ENCODE measurements at places on chromosomes 1 and 21. TPM values are rescaled to one million over a fixed set of nuclear protein-coding genes. Genes with fewer than 3 reads are reported as not detected.

Gene C1orf53
- total RNA-seq = 2.6 TPM

Gene SLAMF6
- not detected for total RNA-seq

Gene PLEKHN1
- total RNA-seq = 0.04 TPM

Gene GBP7
- total RNA-seq = not detected

Gene CRB1
- 0.08 TPM for total RNA-seq

Gene GPR3
- total RNA-seq = 8.3 TPM

Gene FCRLA
- 164 TPM for total RNA-seq

Gene C1QA
- total RNA-seq = 0.35 TPM

Gene SPATA45
- not detected for total RNA-seq

- DNase-seq = no peak
- H3K4me1 ChIP-seq = no peaks in the 10 kb centered on the region
- H3K27ac ChIP-seq = no peak overlapping the region
- H3K27me3 ChIP-seq = no peaks in the 10 kb centered on the region
- H3K36me3 ChIP-seq = no peaks in the 10 kb centered on the region
- no peak overlapping the region for H3K4me3 ChIP-seq
These were observed 24.0 kb upstream of the CDC7 start for GRCh38 chr1:91476533-91477217.

- no peak overlapping the region for H3K27ac ChIP-seq
- DNase-seq = no peak
- no peaks in the 10 kb centered on the region for H3K4me1 ChIP-seq
- no peak overlapping the region for H3K4me3 ChIP-seq
These were observed 108.3 kb downstream of the POU2F1 start for GRCh38 chr1:167328816-167329483.

DNA sequence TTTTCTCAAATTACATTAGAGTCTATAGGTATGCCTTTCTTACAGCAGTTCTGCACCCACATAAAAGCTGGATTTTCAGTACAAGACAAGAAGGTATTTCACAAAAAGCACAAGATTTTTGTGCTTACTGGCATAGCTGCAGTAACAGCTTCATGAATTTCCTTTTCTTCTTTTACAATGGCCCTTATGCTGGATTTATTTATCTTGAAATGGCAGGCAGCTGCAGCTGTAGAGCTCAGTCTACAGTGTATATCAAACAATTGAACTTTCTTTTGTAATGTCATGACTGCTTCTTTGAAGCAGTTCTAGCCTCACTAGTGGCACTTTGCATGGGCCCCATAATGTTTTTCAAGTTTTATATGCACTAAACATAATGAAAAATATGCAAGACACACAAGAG lies 510.2 kb downstream of the KCNT2 start:
- no peaks in the 10 kb centered on the region for H3K4me1 ChIP-seq
- no peak overlapping the region for H3K27ac ChIP-seq
- H3K4me3 ChIP-seq = no peak overlapping the region
- no peaks in the 10 kb centered on the region for H3K36me3 ChIP-seq
- H3K27me3 ChIP-seq = no peaks in the 10 kb centered on the region

DNA sequence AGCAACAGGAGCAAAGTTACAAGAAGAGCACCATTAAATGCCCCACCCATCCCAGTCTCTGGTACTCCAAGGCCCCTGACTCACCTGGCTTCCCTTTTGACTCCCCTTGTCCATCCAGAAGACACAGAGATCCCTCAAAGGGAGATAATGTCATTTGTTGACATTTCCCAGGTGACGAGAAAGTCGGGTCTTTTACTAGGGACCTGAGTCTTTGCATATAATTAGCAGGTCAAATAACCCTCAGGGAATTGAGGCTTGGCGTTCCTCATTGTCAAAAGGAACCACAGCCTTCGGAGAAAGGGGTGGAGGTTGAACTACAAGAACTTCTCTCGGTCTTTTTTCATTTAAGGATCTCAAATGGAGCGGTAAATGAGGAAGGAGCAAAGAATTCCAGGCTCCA lies 133.2 kb downstream of the PROX1 start:
- peaks cover 5% of the 10 kb centered on the region for H3K4me1 ChIP-seq
- DNase-seq = no peak
- H3K36me3 ChIP-seq = no peaks in the 10 kb centered on the region
- H3K27ac ChIP-seq = no peak overlapping the region
- no peak overlapping the region for H3K4me3 ChIP-seq

GRCh38 chr1:243269461-243269801 lies 13.6 kb downstream of the SDCCAG8 start:
- H3K27ac ChIP-seq = no peak overlapping the region
- no peak overlapping the region for H3K4me3 ChIP-seq
- H3K27me3 ChIP-seq = no peaks in the 10 kb centered on the region
- no peaks in the 10 kb centered on the region for H3K4me1 ChIP-seq
- no peaks in the 10 kb centered on the region for H3K36me3 ChIP-seq

DNA sequence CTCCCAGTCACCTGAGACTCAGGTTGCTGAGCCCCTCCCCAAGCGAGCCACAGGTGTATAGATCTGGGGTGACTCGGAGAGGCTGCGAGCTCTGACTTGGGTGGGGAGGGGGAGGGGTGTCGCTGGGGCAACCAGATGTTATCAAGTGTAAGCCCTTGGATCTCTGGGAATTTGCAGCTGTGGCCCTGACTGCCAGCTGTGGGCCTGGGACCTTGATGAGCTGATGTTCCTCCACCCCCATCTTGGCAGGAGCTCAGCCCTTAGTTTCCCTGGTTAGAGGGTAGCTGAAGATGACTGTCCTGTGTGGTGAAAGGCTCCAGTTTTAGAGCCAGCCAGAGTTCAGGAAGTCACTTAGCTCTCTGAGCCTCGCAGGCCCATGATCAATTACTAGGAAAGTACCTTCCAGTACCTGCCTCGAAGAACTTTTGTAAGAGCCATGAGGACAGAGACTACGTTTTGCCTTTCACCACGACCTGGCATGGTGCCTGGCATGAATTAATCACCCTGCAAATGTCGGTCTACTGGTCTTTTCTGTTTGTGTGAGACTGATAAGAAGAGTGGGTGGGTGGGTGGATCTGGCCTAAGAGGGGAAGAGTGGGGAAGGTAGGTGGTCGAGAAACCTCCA lies 55.8 kb downstream of the YARS1 start:
- H3K4me1 ChIP-seq = peaks cover 42% of the 10 kb centered on the region
- no peak overlapping the region for H3K4me3 ChIP-seq
- H3K36me3 ChIP-seq = no peaks in the 10 kb centered on the region
- DNase-seq = no peak

DNA sequence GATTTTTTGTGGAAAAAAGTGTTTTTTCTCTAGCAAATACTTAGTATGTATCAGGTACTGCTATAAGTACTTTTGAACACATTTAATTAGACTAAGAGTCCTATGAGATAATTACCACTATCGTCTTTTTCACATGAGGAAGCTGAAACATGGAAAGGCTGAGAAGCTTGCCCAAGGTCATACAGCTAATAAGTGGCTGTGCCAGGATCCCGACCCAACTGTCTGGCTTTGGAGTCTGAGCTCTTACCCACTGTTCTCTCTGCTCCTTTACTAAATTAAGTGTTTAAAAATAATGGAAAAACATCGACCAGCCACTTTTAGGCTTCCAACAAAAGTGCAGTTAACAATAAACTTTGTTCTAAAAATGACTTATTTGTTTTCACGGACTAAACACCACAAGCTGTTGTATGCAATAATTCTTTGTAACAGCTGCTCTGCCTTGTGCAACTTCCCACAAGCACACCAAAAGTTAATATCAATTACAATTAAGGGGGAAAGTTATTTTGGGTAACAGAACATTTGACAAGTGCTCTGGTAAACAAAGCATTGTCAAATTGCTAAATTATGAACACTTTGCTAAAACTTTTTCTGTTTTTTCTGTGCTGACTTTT lies 75.7 kb downstream of the CRB1 start:
- no peak overlapping the region for H3K4me3 ChIP-seq
- peak; percentile 6 for DNase-seq
- 0 out of 2 replicates have a peak, but pooled peaks cover 2% of the 10 kb centered on the region for H3K4me1 ChIP-seq
- no peaks in the 10 kb centered on the region for H3K27me3 ChIP-seq
- no peaks in the 10 kb centered on the region for H3K36me3 ChIP-seq

DNA sequence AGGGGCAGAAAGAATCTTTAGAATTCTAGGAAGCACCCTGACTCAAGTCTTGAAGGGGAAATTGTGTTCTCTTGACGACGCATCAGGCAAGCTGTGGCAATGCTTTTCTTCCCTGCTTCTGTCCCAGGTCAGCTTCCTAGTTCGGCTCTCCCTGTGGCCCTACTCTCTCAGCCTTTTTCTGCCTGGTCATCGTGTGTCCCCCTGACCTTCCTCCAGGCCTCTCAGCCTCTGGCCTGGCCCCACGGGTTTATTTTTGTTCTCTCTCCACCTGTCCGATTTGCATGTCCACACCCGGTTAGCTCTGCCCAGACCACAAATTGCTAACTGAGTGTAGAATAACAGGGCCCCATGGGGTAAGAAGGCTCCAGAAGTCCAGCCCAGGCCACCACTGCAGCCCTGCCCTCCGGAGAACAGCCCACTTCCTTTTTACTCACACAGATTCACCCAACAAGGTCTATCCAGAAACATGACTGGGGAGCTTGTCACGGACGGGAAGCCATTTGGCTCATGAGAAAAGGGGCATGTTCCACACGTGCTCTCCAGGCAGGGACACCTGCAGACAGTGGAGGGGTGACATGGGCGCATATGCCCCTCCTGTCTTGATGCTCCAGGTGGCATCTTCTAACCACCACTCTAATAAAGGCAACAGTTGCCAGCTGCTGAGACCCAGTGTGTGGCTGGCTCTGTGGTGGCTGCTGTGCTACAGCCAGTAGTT lies 9.8 kb downstream of the KCNN3 start:
- peaks cover 69% of the 10 kb centered on the region for H3K4me1 ChIP-seq
- peaks cover 3% of the 10 kb centered on the region for H3K36me3 ChIP-seq
- H3K4me3 ChIP-seq = no peak overlapping the region
- no peaks in the 10 kb centered on the region for H3K27me3 ChIP-seq

GRCh38 chr1:214377886-214378285 lies 96.9 kb downstream of the SMYD2 start:
- no peak overlapping the region for H3K4me3 ChIP-seq
- peaks cover 32% of the 10 kb centered on the region for H3K4me1 ChIP-seq
- DNase-seq = peak; percentile 60
- no peaks in the 10 kb centered on the region for H3K27me3 ChIP-seq

GRCh38 chr1:59061876-59062275 lies 235.0 kb upstream of the FGGY start:
- peak overlapping the region; percentile 96 for H3K27ac ChIP-seq
- no peaks in the 10 kb centered on the region for H3K27me3 ChIP-seq
- DNase-seq = peak; percentile 99
- peaks cover 26% of the 10 kb centered on the region for H3K4me1 ChIP-seq
- no peaks in the 10 kb centered on the region for H3K36me3 ChIP-seq
- H3K4me3 ChIP-seq = peak overlapping the region; percentile 43

DNA sequence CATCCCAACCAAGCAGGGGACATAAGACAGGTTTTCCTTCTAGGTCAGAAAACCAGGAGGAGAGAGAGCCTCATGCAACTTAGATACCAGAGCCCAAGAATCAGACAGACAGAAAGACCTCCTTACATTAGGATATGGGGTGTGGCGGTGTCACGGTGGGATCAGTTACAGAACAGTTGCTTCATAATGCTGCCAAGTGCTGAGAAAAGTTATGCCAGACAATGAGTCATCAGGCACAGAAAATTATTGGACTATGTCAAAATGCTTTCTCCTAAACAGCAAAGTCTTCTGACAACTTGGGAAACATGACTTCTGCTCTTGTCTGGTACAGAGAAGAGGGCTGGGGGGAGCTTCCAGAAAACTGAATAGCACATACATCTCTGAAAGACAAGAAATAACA lies 1120.2 kb upstream of the TMPRSS15 start:
- peak; percentile 89 for DNase-seq
- H3K4me1 ChIP-seq = peaks cover 29% of the 10 kb centered on the region
- no peaks in the 10 kb centered on the region for H3K36me3 ChIP-seq
- H3K27ac ChIP-seq = peak overlapping the region; percentile 94
- H3K4me3 ChIP-seq = no peak overlapping the region
- H3K27me3 ChIP-seq = no peaks in the 10 kb centered on the region

GRCh38 chr1:55040933-55041494 lies 1.7 kb downstream of the PCSK9 start:
- H3K27me3 ChIP-seq = peaks cover 5% of the 10 kb centered on the region
- no peak overlapping the region for H3K27ac ChIP-seq
- no peak overlapping the region for H3K4me3 ChIP-seq
- H3K36me3 ChIP-seq = no peaks in the 10 kb centered on the region
- no peak for DNase-seq

- no peak for DNase-seq
- no peak overlapping the region for H3K27ac ChIP-seq
- H3K4me1 ChIP-seq = no peaks in the 10 kb centered on the region
- H3K36me3 ChIP-seq = peaks cover 8% of the 10 kb centered on the region
These were observed 4.4 kb downstream of the TMEM200B start for GRCh38 chr1:29119121-29119929.

DNA sequence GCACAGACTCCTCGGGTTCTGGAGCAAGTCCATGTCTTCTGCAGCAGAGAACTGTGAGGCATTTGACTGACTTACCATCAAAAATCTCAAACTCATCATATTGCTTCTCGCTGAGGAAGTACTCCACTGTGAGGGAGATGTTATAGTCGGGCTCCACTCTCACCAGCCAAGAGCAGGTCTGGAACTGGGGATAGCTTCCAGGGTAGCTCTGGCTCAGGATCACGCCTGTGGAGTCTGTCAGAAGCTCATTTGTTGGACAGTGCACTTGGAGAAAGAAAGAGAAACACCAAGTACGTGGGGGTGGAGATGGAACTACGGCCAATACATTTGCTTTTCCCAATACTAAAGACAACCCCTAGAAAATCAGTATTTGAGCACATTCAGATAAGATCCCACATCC lies 111.1 kb downstream of the ZSCAN20 start:
- H3K27me3 ChIP-seq = peaks cover 51% of the 10 kb centered on the region
- DNase-seq = no peak
- no peak overlapping the region for H3K4me3 ChIP-seq
- H3K27ac ChIP-seq = no peak overlapping the region

GRCh38 chr1:91569411-91570119 lies 68.9 kb downstream of the CDC7 start:
- peaks cover 1% of the 10 kb centered on the region for H3K4me1 ChIP-seq
- no peaks in the 10 kb centered on the region for H3K27me3 ChIP-seq
- peak; percentile 17 for DNase-seq

GRCh38 chr21:45153358-45154318 lies 79.3 kb downstream of the ADARB1 start:
- H3K27ac ChIP-seq = peak overlapping the region; percentile 50
- no peaks in the 10 kb centered on the region for H3K27me3 ChIP-seq
- DNase-seq = no peak
- H3K4me3 ChIP-seq = no peak overlapping the region
- H3K36me3 ChIP-seq = no peaks in the 10 kb centered on the region
- H3K4me1 ChIP-seq = peaks cover 19% of the 10 kb centered on the region

- H3K27me3 ChIP-seq = no peaks in the 10 kb centered on the region
- no peak for DNase-seq
- H3K27ac ChIP-seq = no peak overlapping the region
- H3K4me1 ChIP-seq = 0 out of 2 replicates have a peak, but pooled peaks cover 5% of the 10 kb centered on the region
- H3K4me3 ChIP-seq = no peak overlapping the region
These were observed 2.1 kb upstream of the UBE2T start for GRCh38 chr1:202343652-202344349.

GRCh38 chr1:54163573-54163972 lies 10.8 kb upstream of the CDCP2 start:
- no peaks in the 10 kb centered on the region for H3K27me3 ChIP-seq
- H3K36me3 ChIP-seq = no peaks in the 10 kb centered on the region
- H3K4me3 ChIP-seq = no peak overlapping the region
- no peak for DNase-seq

DNA sequence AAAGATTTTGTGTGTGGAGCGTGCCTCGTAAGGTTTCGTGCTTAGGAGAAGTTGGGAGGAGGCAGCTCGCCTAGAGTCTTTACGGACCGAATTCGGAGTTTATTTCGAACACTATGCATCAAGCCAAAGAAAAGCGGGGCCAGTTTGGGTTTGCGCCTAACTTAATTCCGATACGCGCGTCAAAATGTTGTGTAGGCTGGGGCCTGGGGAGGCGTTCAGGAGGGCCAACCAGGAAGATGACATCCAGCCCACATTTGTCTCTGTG lies 6.4 kb downstream of the FOXD2 start:
- DNase-seq = no peak
- no peak overlapping the region for H3K27ac ChIP-seq
- no peaks in the 10 kb centered on the region for H3K4me1 ChIP-seq
- H3K27me3 ChIP-seq = no peaks in the 10 kb centered on the region
- H3K4me3 ChIP-seq = no peak overlapping the region

Measured in SJCRH30 (cell line).